ENCODE measurements at places on chromosomes 7 and 10.

DNA sequence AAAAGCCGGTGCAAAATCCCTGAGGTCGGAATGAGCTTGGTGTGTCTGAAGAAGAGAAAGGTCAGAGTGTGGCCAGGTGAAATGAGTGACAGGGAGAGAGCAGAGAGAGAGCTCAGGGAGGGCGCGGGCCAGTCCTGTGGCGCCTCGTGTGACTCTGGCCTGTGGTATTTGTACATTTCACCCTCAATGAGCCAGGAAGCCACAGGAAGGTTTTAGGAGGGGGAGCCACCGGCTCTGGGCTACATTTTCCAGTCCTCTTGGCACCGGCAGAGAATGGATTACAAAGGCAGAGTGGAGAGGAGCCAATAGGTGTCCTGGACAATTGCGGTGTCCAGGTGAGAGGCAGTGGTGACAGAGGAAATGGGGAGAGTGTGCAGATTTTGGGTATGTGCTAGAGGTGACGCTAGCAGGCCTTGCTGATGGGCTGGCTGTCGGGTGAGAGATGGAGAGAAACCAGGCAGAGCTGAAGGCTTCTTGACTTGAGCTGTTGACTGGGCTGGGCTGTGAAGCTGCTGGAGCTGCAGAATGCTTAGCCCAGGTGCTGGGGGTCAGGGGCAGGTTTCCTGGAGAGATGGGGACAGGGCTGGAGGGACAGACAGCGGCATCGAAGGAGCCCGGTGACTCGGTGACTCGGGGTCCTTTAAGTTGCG lies 38.1 kb downstream of the COL13A1 start:
- no peak for DNase-seq

GRCh38 chr7:28065308-28065707 lies 115.3 kb downstream of the JAZF1 start:
- DNase-seq = no peak

DNA sequence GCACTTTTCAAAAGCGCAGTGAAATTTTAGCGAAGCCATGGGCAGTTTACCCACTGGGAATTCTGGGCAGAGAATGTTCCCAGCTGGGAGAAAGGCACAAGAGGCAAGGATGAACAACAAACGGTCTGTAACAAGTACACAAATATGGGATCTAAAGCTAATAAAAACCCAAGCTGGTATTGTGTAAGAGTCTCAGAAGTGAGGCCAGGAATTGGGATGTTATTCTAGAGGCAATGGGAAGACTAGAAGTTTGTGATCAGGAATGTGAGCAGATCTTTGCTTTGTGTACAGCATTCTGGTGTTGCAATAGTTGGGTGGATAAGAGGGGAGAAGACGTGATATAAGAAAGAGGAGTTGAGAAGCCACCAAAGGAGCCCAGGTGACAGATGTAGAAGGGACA lies 15.0 kb downstream of the FZD9 start:
- no peak for DNase-seq

DNA sequence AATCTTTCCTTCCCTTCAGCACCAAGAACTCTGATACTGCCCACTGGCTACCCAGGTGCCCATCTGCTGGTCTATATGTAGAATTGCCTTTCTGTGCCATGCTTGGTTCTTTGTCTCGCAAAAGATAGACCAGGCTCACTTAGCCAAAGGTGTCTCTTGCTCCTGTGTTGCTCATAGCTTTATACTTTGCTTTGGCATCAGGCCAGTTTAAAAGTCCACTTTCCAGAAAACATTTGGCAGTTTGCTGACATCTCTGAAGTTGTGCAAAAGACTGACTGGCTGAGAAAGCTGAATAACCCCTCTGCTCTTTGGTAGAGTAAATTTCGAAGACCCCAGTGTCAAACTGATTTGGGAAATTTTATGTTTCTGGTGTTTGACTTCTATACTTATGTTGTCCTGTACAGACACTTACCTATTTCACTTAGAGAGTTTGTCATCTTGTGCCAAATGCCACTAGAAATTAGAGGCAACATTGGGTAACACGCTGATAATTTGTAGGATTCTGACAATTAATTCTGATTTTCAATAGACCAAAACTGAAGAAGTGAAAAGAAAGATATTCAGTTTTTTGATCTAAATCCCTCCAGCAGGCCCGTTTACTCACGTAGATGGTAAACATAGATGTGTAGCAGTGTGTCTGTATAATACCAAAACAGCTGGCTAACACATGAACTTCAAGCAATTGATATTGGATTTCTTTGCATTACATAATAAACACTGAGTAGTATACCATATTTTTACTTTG lies 91.1 kb downstream of the CPED1 start:
- DNase-seq = no peak

GRCh38 chr7:30829471-30829870 lies 58.3 kb downstream of the MINDY4 start:
- DNase-seq = no peak

GRCh38 chr10:12945690-12946359 lies 55.7 kb downstream of the CCDC3 start:
- DNase-seq = no peak

- no peak for DNase-seq
Observed at GRCh38 chr10:85976267-85976793, 390.3 kb downstream of the GRID1 start.

GRCh38 chr10:131797626-131798025 lies 103.2 kb upstream of the PPP2R2D start:
- no peak for DNase-seq

DNA sequence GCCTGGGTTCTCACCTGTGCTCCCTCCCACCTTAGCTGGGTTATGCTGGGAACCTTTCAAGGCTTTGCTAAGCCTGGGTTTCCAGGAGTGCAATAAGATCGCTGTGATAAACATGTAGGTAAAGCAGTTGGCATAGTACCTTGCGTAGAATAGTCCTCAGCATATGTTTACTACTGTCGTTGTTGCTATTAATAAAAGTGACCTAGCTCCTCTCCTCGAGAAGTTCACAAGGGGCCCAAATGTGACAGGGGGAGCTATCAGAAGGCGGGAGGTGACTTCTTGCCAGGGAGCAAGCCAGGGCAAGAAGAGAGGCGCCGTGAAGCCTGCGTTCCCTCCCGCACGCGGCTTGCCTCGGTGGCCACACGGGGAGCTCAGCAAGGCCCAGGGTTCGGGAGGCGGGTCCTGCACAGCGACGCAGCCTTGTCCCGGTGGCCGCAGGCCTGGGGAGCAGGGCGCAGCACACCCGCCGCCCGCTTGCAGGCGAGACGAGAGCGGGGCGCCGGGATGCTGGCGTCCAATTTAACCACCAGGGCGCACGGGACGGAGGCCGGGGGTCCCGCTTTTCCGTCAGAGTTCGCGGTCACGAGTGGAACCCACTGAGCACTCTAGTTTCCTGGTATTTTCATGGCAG lies 106.2 kb downstream of the SNX10 start:
- DNase-seq = no peak

DNA sequence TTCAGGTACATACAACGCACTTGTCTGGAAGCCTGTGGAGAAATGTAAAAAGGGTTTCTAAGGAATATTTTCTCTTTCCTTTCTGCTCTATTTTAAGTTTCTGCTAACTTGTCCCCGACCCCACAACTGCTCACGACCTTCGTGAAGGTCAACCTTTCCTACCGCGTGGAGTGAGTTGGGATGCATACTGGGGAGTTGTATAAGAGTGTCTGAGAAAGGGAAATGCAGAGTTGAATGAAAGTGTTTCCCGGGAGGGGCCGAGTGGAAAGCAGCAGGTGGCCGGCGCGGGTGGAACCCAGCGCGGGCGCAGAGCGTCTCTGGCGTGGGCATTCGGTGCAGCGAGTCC lies 17.9 kb upstream of the ACBD5 start:
- no peak for DNase-seq

DNA sequence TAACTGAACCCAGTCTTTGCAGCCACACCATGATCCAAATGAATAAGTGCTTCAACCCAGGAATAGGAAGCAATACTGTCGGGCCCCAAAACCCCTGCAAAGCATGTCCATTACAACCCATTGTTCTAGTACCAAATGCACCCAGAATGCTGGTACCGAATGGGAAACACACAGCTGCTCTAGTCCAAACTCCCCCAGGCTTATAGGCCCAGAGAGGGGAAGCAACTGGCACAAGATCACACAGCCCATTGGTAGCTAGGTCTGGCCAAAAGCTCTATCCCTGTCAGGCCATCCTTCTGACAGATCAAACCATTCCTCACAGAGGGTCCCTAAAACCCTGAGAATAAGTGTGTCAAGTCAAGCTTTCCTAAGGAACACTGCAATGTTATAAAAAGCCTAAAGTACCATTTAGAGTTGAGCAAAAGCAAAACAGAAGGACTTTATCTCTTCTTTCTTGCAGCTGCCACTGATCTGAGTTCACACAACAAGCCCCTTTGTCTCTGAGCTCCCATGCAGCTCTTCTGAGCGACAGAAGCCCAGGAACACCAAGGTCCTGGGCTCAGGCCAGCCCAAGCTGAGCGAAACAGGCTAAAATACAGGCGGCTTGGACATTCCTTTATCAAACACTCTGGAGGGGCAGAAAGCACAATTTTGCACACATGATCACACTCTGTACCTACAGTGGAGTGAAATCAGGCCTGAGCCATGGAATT lies 116.7 kb downstream of the SGMS1 start:
- no peak for DNase-seq

DNA sequence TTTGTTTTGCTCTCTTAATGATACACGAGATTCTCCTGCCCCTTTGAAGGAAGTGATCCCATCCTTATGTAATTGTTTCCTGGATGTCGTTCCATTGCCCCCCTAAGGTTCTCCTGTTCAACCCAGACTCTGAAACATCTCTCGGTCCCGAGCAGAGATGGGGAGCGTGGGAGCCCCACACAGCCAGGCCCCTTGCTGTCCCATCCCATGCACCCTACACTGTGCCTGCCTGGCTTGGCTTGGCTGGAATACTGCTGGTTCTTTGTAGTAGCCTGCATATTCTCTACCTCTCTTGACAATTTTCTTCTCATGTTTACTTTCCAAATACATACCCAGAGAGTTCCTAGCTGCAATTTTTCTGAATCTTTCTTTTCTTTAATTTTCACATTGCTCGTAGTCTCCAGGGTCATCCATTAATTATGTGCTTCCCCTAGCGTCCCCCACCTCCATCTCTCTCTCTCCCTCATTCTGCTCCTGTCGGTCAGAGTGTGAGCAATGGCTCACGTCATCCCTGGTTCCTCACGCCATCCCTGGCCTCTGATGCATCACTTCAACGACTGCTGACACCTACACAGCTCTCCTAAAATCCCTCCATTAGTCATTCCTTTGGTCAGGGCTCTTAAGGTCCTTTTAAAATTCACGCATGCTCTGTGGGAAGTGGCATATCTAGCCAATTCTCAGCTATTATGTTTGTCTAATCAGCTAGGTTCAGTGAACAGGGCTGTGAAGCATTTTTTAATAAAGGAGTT lies 32.5 kb upstream of the GPR158 start:
- no peak for DNase-seq

GRCh38 chr7:43444711-43445578 lies 138.0 kb upstream of the STK17A start:
- DNase-seq = no peak

DNA sequence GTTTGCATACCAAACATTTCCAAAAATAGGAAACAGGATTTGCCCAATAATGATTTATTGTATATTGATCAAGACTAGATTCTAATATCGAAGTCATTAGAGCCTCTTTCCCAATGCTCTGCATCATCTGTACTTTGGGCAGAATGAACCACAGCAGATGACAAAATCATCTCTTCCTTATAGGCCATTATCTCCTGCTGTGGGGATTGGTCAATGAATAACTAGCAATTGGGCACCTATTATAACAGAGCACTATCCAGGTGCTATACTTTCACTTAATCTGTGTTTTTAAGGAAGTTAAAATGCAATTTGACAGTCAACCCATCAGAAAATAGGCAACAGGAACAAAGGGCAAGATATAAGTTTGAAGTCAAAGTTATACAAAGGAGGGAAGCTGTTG lies 290.3 kb downstream of the AHR start:
- no peak for DNase-seq

- DNase-seq = peak; percentile 26
Observed at GRCh38 chr7:158595068-158595467, 7.4 kb upstream of the PTPRN2 start.

- DNase-seq = no peak
Observed at GRCh38 chr7:82071468-82071867, 301.6 kb upstream of the HGF start.

DNA sequence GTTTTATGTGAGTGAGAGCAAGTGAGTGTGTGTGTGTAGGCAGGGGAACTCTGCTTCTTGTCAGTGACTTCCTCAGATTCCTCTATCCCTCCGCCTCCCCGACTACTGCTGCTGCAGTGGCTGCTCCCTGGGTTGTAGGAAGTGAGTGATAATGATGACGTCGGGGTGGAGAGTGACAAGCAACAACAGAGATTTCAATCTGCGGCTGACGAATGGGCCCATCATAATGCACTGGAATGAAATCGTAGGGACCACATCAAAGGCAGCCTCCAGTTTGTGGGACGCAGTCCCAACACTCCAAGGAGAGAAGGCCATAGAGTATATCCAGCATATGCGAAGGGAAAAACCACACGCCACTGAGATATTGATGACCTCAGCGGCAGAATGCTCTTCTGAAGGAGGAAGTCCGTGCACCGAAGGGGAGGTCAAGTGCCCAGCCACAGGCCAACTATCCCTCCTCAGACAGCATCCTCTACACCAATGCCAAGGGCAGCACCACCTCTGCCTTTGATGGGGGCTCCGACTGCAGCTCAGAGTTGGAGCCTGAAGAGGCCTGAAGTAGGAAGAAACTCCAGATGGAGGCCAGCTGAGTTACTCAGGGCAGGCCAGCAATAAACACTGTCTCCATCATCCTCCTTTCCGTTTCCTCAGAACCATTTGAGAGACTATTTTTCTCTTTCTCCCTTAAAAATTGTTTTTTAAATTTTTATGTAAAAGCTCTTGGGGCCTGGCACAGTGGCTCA lies 11.3 kb upstream of the STMP1 start:
- no peak for DNase-seq

DNA sequence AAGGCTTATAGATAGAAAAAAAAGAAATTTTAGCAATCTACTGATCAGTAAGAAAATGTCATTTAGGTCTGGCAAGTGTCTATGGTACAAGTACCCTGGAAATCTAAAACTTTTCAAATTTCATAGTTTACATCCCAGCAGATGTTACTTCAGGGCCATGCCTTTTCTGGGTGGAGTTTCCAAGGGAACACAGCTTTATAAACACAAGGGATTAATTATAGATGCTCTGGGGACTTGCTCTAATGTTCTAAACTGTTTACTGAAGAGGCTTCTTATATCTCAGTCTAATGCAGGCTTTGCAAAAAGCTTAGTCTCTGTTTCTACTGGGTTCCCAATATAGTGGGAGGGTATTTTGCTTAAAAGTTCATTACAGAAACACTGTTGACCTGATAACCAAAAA lies 3.1 kb downstream of the CD36 start:
- DNase-seq = no peak

DNA sequence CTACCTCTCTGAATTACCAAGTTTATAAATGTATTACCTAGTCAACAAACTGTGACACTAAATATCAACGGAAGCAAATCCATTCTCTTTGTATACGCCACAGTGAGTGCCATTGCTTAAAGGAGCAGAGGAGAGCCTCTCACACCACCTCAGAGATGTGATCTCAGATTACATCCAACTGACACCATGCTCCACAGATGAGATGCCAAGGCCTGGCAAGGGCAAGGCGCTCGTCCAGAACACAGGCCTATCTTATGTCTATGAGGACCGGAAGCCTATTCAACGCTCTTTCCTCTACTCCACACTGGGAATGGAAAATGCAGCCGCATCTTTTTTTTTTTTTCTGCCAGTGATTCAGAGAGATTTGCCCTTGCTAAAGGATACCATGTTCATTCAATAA lies 11.4 kb downstream of the PDIA4 start:
- no peak for DNase-seq

- DNase-seq = no peak
Observed at GRCh38 chr10:66982792-66983474, 57.1 kb downstream of the LRRTM3 start.

GRCh38 chr7:78111386-78111785 lies 312.8 kb downstream of the PHTF2 start:
- no peak for DNase-seq

GRCh38 chr7:155001756-155002410 lies 1.0 kb downstream of the PAXIP1 start:
- DNase-seq = no peak
